ENCODE measurements at places on chromosomes 1 and 21.

DNA sequence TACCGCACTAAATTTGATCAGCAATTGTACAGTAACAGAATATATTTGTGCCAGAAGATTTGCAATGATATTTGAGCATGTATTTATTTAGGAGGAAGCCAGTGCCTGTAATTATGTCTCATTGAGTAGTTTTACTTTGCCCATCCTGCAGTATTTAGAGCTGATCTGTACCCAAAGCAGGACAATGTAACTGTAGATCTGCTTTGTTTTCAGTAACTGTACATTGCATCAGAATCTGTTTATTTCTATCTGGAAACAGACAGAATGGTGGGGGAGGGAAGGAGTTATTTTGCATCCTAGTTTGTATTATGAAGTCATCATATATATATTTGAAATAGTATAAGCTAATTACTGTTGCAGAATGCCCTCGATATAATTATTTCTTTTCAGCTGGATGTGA is 36.2 kb upstream of the LRRC8C start:
- no peak for DNase-seq

GRCh38 chr1:196531737-196532524 is 76.3 kb downstream of the KCNT2 start:
- no peak for DNase-seq

- peak; percentile 55 for DNase-seq
These were observed 107.5 kb downstream of the ZNF281 start for GRCh38 chr1:200302192-200302920.

- DNase-seq: no peak
These were observed 2.2 kb downstream of the TTC3 start for GRCh38 chr21:37075214-37075770.

GRCh38 chr1:203225071-203225470 is 4.4 kb downstream of the CHIT1 start:
- no peak for DNase-seq

DNA sequence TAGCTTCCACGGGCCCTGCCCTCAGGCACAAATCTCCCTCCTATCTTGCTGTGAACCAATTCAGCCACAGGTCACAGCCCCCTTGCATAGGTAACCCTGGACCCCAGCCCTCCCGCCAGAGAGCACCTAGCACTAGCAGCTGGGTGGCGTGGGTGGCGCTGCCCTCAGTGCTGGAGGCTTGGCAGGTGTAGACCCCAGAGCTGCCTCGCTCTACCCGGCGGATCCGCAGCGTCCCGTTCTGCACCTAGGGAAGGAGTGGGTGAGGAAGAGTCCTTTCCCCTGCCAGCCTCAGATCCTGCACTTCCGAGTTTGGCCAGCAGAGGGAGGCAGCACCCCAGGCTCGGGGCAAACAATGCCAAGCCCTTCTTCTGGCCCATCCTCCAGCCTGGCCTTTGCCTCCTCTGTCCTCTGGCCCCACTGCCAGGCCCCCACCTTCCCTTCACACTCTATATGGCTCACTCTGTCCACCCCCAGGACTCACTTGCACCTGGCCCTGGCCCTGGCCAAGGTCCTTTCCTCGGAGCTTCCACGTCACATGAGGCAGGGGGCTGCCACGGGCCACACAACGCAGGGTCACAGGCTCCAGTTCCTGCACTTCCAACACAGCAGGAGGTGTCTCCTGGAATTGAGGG is 9.0 kb downstream of the IGSF9 start:
- DNase-seq: peak; percentile 79

GRCh38 chr1:111878649-111879048 is 110.8 kb downstream of the KCND3 start:
- DNase-seq: no peak

- no peak for DNase-seq
These were observed 224.0 kb downstream of the PTBP2 start for GRCh38 chr1:96945509-96946084.

GRCh38 chr1:159279773-159280172 is 22.4 kb upstream of the FCER1A start:
- no peak for DNase-seq

DNA sequence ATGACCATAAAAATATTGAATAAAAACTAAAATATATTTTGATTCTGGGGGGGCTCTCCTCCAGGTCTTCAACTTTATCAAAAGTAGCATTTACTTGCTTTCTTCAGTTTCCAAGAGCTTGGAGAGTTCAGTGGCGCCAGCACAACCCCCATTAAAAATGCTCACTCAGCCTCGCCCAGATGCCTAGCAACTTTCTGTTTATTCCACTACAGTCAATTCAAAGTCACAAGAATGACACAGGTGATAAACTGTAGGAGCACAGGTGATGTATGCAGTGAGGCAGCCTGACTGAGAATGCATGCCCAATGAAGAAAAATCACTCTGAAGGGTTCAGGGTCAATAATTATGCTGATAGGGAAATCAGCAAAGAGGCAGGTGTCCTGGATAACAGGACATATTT is 159.4 kb upstream of the ATP1B1 start:
- no peak for DNase-seq

GRCh38 chr1:34267326-34267725 is 90.6 kb downstream of the C1orf94 start:
- no peak for DNase-seq

GRCh38 chr1:20108366-20109123 is 10.8 kb downstream of the PLA2G2D start:
- DNase-seq: no peak

DNA sequence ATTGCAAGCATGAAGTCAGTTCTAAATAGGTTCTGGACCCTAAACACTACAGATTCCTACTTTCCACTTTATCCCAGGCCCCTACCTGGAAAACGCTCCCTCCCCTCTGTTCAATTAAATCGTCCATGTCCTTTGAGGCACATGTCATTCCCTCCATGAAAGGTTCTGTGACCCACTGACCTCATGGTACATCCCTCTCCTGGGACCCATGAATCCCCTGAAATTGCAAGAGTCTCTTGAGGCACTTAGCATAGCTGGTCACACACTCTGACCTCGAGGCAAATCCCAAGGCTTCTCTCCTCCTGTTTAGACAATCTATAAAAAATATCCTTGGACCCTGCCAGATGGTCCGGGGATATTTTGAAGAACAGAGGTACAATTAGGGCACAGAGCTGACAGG is 34.3 kb upstream of the KRTAP19-8 start:
- no peak for DNase-seq

GRCh38 chr1:159177272-159177907 is 6.0 kb downstream of the CADM3 start:
- DNase-seq: no peak

DNA sequence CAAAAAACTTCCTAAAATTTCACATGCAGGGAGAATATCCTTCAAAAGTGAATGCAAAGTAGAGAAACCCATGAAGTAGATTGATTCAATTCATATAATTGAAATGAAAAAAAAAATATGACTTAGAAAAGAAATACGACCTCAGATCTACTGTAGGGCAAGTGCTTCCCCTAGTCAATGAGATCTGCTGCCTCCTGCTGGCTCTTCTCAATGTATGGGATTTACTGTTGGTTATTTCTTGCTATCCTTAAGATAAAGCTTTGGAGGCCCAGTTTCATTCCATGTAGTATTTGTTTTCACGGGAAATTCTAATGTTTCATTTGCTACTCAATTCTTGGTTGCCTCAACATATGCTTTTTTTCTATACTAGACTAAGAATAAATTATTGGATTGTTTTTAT is 46.2 kb downstream of the ZNF648 start:
- no peak for DNase-seq

- no peak for DNase-seq
These were observed 216.0 kb upstream of the PTGFR start for GRCh38 chr1:78274814-78275213.
